ENCODE measurements at places on chromosomes 11 and 22. TPM values are rescaled to one million over a fixed set of nuclear protein-coding genes. Genes with fewer than 3 reads are reported as not detected.
A peak's percentile ranks its signal among the peaks of the same experiment; 100 is the strongest.

DNA sequence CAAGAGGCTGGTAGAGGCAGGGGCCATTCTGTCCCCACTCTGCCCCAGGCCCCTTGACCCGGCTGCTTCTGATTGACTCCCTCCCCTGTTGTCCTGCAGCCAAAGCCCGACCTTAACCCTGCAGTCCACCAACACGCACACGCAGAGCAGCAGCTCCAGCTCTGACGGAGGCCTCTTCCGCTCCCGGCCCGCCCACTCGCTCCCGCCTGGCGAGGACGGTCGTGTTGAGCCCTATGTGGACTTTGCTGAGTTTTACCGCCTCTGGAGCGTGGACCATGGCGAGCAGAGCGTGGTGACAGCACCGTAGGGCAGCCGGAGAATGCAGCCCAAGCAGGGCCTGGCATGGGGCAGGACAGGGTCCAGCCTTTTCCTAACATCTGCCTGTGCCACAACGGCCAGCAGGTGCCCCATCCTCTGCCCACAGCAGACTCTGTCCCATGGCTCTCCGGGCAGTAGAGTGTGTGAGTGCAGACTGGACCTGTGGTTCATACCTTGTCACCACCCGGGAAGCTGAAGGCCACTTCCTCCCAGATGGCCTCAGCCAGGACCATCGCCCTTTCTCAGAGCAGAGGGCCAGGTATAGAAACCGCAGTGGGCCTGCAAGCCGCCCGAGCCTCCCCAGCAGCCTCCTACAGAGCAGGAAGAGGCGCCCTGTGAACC lies 26.8 kb upstream of the MGAT3 start:
- H3K27ac ChIP-seq: peak overlapping the region; percentile 94
- peaks cover 11% of the 10 kb centered on the region for H3K36me3 ChIP-seq
- DNase-seq: no peak
- no peak overlapping the region for H3K4me3 ChIP-seq

The CNIH2 gene
- 5.0 TPM for total RNA-seq

DNA sequence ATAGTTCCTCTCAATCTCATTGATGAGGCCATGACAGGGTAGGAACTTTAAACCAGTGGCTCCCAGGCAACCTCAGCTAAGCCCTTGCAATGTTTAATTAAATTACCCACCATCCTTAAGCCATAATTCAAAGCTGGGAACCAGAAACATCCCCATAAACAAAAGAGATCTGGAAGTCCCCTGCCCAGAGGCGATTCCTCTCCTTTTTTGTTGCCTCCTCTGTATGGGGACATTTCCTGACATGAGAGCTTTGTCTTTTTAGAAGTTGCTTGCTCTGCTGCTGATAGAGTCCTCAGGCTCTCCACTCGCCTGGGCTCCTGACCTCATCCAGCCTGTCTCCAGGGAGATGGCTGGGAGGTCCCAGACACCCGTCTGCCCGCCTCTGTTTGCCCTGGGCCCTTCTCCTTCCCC lies 3.2 kb downstream of the DTX4 start:
- peak overlapping the region; percentile 3 for H3K4me3 ChIP-seq
- peaks cover 12% of the 10 kb centered on the region for H3K4me1 ChIP-seq
- H3K36me3 ChIP-seq: no peaks in the 10 kb centered on the region
- H3K27me3 ChIP-seq: peaks cover 40% of the 10 kb centered on the region

The APOBEC3C gene
- total RNA-seq: 30.7 TPM

GRCh38 chr11:17145972-17146371 lies 61.8 kb downstream of the PIK3C2A start:
- H3K36me3 ChIP-seq: peaks cover 45% of the 10 kb centered on the region
- no peak for DNase-seq
- H3K4me1 ChIP-seq: no peaks in the 10 kb centered on the region
- H3K27me3 ChIP-seq: no peaks in the 10 kb centered on the region

- no peaks in the 10 kb centered on the region for H3K36me3 ChIP-seq
- H3K4me3 ChIP-seq: no peak overlapping the region
- no peaks in the 10 kb centered on the region for H3K4me1 ChIP-seq
- DNase-seq: no peak
Measured at GRCh38 chr11:107783121-107783520, 71.3 kb upstream of the SLN start.

Measured in osteocyte (in vitro differentiated cells).